Stimulated activated CD8-positive, alpha-beta memory T cell treated with anti-CD3 and anti-CD28 coated beads, Interleukin-15, amount 100 ng/mL, for 4 hours (primary cell): ENCODE measurements at places on chromosomes 12 and 14.

DNA sequence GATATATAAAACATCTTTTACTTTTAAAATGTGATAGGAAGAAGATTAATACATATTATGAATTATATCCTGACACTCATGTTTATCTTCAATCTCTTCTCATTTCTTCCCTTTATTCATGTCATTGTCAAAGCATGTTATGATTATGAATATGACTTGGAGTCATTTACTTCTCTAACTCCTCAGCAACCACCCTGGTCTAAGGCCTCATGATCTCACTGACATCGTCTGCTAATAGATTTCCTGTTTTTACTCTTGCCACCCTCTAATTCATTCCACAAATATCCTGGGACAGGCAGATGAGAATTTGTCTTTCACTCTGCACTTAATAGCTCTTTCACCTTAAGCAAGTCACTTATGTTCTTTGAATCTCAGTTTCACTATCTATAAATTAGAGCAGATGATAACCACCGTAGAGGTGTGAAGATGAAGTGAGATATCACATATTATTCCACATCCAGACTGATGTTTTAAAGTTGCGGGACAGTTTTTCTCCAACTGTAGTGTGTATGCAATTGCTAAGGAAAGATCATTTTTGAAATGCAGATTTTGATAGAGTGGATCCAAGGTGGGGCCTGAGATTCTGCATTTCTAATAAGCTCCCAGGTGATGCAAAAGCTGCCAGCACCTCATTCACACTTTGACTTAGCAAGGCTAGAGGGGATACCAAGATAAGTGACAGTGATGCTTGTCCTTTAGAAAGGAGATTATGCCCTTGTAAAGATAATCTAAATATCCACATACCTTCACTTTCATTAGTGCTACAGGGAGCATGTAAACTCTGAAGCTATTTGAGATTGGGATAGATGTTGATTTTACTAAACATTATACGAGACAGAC is 3.3 kb upstream of the IAPP start:
- no peak for DNase-seq

DNA sequence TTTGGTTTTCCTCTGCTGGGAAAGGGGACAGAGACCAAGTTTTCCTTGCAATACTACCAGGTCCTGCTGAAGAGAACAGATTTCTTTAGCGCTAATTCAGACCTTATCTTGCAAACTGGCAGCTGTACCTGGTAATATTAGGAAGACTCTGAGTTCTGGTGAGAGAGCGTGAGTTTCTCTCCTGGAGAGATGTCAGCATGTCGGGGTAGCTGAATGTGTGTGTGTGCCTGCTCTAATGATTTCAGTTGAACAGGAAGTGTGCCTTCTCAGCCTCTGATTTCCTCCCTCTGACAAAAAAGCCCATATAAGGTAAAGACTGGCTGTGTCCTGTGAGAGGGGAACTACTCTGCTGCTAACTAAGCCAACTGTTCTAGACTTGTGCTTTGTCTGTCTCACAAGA is 10.3 kb upstream of the ERP27 start:
- DNase-seq = no peak

GRCh38 chr12:95102916-95103671 is 29.7 kb upstream of the NR2C1 start:
- no peak for DNase-seq

DNA sequence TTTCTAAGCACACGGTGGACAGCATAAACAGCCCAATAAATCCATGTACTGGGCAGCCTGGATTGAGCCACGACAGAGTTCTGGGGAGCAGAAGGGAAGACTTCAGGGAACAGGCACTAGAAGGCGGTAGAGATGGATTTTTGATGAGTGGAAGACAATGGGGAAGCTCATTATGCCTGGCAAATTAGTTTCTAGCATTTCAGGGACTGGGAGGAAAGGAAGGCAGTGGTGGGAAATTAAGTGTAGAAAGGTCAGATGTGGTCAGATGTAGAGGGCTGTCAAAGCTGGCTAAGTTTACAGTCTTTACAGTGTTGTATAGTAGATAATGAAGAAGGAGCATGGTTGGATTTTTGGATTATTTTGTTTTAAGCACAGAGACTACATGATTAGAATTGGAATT is 9.2 kb downstream of the EGLN3 start:
- no peak for DNase-seq

DNA sequence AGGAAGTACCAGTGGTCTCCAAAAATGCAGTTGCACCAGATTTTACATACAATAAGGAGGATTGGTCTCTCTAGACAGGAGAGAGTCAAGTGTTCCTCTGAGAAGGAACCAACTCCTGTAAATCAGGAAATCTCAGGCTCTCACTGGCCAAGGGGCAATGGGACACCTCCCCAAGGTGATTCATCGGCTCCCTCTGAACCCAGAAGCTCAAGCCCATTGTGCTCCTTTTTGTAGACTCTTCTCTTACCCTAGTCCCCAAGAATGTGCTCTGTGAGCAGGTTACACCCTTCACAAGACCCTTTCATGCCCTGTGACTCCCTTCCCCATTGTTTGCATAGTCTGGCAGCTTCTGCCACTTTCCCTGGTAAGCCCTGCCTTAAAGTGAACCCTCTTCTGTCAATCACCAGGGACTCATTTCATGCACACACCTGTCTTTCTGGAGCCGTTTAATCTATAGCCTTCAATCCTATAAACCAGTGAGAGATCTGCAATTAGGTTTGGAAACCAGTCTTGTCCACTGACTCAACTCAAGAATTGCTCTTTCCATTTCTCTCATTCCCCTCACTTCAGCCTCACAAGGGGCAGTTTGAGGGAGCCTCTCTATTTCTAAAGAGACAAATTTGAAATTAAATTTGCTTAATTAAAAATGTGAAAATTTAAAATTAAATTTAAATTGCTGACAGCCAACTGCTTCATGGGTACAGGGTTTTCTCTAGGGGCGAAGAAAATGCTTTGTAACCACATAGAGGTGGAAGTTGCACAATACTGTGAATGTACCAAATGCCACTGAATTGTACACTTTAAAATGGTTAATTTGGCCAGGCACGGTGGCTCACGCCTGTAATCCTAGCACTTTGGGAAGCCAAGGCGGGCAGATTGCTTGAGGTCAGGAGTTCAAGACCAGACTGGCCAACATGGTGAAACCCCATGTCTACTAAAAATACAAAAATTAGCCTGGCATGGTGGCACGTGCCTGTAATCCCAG is 38.3 kb upstream of the LTA4H start:
- DNase-seq = no peak

GRCh38 chr12:19198272-19198671 is 68.7 kb downstream of the PLEKHA5 start:
- DNase-seq = no peak
